ENCODE measurements at places on chromosomes 11 and 22. TPM values are rescaled to one million over a fixed set of nuclear protein-coding genes. Genes with fewer than 3 reads are reported as not detected.

Gene SLC17A6
- not detected for total RNA-seq

Gene SLC5A4
- not detected for total RNA-seq

Gene ARHGAP20
- total RNA-seq, result 0.46 TPM

Gene HTATIP2
- total RNA-seq, result 15.5 TPM

Gene NEFH
- total RNA-seq, result not detected

Gene PKNOX2
- not detected for total RNA-seq

Gene IGLL1
- not detected for total RNA-seq

Gene MGAT3
- total RNA-seq, result not detected

Gene EMID1
- total RNA-seq, result not detected

Gene ANKK1
- total RNA-seq, result not detected

Gene KCNJ5
- not detected for total RNA-seq

Gene POU2AF2
- total RNA-seq, result not detected

Gene ASPHD2
- total RNA-seq, result 2.3 TPM

Gene OR56A1
- not detected for total RNA-seq

Gene GRM5
- total RNA-seq, result not detected

Gene OR2D2
- not detected for total RNA-seq
